ENCODE measurements at places on chromosomes 11 and 22.

- DNase-seq = no peak
Observed at GRCh38 chr22:26845021-26845743, 187.8 kb downstream of the MIAT start.

GRCh38 chr22:50289942-50290630 is 17.4 kb downstream of the PLXNB2 start:
- no peak for DNase-seq

DNA sequence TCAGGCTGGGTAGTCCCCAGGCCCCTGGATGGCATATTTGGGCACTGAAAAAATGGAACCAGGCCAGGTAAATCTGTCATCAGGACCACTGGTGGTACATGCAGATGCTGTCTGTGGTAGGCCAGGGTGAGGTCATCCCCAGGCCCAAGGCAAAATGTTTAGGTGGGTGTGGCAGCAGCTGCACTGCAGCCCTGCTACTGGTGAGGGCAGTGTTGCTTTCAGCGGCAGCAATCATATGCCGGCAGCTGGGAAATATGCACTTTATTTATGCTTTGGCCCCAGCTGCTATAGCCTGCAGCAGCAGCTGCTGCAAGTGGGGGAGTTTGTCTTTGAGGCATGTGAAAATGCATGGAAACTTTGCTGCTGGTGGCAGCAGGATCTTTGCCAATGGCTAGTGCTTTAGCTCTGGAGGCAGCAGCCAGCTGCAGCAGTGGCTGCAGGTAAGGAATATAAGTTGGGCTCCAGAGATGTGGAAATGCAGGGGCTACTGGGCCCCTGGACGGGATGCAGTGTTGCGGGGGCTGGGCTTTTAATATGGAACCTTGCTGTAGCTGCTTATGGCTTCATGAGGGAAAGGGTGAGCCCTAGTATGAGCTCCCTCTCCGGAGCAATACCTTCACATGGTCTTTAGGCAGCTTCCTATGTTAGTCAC is 365.7 kb upstream of the CADM1 start:
- DNase-seq = no peak

DNA sequence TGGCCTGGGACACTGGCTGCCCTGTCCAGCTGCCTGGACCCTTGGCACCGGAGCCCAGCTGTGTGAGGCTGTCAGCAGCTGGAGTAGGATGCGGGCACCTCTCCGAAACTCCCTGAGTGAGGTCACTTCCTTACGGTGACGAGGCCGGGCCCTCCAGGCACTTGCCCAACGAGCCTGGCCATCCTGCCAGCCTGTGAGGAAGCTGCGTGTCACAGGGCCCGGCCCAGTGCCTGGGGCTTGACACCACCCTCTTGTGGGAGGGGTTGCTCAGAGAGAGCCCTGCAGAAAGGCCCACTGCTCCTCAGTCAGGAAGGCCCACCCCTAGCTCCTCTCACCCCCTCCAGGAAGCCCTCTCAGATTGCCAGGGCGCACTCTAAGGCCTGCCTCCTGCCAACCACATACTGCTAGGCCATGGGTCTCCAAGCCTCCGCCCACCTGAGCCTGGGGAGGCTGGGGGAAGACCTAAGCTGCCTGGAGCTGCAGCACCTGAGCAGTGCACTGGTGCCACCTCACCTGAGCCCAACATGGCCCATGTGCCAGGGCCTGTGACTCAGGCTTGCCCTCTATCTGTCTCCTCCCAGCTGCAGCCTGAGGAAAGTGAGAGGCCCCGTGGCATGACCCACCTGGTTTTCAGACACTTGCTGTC is 4.3 kb upstream of the PHLDA2 start:
- DNase-seq = no peak

GRCh38 chr11:128694618-128695481 is 978 bp downstream of the FLI1 start:
- DNase-seq = no peak

GRCh38 chr11:1167751-1168231 is 10.0 kb downstream of the MUC5AC start:
- no peak for DNase-seq

- peak; percentile 83 for DNase-seq
Observed at GRCh38 chr11:47916361-47916841, 64.0 kb upstream of the PTPRJ start.

GRCh38 chr11:71304491-71304890 is 52.1 kb upstream of the SHANK2 start:
- no peak for DNase-seq

- no peak for DNase-seq
Observed at GRCh38 chr22:17106785-17107546, 14.2 kb downstream of the TMEM121B start.

GRCh38 chr11:117618982-117619355 is 178.0 kb downstream of the DSCAML1 start:
- no peak for DNase-seq

DNA sequence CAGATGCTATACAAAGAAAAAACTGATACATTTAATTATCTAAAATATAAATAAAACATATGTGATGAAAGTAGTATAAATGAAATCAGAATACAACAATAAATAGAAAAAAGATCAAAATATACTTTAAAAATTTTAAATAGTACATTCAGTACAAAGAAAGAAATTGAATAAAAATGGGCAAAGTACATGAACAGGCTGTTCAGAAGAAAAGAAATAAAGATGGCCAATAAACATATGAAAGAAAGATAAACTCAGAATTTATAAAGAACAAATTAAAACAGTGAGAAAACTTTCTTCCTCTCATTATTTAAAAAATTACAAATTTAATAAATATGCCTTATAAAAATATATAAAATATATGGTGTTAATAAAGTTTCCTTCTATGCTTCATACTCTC is 50.5 kb upstream of the AMOTL1 start:
- DNase-seq = no peak

DNA sequence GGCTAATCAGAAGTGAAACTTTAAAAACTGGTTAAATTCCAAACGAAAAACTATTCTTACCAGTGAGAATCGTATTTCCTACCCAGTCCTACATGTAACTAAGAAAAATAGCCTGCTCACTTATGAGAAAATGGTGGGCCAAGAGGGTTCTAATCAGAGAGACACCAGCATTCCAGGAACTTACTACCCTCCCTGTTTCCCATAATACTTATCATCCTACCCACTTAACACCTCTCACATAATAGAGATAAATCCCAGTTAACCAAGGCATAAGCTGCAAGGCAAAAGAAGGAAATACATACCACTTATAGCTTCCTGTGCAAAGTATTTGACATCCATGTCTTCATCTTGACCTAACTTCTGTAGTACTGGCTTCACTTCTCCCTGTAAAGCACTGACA is 24.4 kb downstream of the PPP2R1B start:
- no peak for DNase-seq

DNA sequence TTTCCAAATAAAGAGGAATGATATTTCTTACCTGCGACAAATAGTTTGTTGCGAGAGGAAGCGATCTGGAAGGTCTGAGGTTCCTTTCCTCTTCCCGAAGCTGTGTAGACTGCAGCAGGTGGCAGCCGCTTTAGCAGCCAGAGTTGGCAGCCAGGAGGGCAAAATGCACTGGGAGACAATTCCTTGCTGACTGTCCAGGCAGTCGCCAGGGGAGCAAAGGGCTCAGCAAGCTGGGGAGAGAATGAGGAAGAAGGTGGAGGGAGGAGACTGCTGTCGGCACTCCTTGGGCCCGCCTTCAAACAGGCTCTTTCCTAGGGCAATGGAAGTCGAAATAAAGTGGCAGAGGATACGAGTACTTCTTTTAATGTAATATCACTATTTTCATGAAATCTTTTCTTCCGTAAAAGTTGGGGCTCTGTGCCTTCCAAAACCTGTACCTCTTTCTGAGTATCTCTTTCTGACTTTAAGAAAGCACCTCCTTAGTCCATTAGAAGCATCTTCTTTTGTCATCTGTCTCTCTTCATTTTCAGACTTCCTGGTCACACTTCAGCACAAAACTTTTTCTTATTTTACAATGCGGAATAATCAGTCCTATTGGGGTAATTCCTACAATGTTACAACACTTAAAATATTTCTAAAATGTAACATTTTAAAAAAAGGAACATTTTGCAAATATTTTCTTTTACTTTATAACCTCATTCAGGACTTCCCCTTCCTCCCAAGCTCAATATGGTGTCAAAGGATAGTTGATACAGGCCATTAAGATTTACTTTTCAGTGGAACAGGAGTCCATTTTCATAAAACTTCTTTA is at the start of gene IL18:
IL18 (minus strand) TSS at position 220 of the 811 bp plus-strand sequence. CDS start 9,041 bp downstream, outside the sequence.
- no peak for DNase-seq

- DNase-seq = no peak
Observed at GRCh38 chr11:7057641-7058040, 31.2 kb upstream of the RBMXL2 start.
